ENCODE measurements at places on chromosomes 11 and 22.

GRCh38 chr22:30251711-30252110 lies 5.2 kb upstream of the LIF start:
- DNase-seq = no peak

DNA sequence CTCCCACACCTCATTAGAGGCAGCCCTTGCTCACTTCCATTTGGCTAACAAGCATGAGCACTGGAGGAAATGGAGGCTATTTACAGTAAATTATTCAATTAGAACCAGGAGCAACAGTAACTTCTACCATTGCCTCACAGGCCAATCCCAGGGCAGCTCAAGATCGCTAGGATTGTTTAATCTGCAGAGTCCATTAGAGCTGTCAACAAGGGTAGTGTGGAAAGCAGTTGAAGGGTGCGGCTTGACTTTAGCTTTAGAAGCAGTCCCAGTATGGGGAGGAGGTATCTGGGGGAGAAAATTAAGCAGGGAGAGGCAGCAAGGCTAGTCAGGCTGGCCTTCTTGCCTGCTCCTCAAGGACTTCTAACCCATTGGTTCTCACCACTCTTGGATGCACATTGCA lies 38.3 kb upstream of the CYP2R1 start:
- DNase-seq = no peak

DNA sequence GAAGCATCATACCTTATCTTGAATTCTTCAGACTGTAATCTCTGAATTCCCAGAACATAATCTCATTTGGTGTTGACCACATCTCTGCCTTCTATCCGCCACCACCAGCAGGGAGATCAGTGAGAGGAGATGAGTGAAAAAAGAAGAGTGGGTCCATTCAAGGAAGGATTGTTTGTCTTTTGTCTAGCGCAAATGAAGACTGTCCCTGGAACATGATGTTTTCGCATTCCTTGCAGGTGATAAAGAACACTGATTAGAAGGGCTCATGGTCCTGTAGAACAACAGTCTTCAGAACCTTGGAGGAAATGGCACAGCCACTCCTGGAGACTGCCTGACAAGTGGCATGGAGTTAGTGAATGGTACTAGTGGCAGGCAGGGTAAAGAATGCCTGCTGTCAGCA lies 869.6 kb downstream of the JRKL start:
- DNase-seq = no peak

DNA sequence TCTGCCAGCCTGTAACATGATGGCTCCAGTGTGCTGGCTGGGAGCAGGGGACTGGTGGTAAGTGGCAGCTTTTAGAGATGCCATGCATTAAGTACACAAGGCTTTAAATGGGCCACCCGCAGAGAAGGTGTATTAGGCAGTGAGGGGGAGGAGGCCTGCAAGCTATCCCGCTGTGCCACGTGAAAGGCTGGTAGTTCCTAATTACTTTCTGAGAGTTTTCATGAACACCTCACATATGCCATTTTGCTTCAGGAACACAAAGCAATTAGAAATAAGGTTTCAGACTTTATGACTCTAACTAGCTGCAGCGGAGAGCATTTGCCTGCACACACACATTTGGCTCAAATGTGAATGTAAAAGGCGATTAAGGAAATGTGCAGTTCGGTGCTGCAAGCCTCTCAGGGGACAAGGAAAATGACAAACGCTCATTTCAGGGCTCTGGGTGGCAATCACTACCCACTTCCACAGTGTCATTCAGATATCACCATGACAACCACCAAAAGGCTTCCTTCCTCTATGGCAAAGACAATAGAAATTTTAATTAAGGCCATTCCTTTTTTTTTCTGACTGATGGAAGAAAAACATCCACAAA lies 116.6 kb downstream of the PLEKHA7 start:
- DNase-seq = no peak

Measured in SW480 (cell line).